ENCODE measurements at places on chromosomes 6 and 20.

DNA sequence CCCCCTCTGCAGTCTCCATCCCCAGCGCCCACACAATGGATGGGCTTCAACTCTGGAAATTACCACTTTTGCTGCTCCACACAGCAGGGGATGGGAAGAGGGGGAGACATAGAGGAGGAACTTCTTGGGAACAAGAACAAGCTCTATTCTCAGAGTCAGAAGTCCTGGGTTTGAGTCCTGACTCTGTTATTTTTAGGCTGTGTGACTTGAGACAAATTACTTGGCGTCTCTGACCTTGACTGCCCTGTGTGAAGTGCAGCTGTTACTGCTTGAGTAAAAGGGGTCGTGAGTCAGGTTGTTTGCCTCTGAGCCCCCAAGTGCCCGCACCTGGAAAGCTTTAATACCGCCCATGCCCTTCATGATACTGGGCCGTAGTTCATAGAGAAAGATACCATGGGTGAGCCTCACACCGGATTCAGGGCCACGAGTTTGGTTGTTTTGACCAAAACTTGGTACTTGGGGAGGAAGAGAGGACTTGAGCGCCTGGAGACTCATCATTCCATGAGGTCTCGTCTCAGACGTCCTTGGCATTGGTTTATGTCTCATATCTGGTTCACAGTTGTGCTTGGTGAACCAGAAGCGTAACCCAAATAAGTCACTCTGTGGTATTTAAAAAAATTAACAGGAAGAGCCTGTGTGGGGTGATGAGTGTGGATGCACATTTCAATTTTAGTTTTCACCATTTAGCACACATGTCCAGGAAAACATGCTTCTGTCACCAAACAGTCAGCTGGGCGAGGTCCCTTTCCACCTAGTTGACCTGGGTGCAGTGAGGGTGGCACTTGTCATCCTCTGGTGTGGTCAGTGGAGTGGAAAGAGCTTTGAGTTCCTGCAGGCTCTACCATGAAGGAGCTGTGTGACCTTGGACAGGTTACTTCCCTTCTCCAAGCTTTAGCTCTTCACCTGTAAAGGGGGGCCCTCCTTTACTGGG is 75.6 kb downstream of the CDC5L start:
- no peak for DNase-seq

- no peak for DNase-seq
These were observed 44.4 kb upstream of the LOC128125822 start for GRCh38 chr6:63527658-63528514.

DNA sequence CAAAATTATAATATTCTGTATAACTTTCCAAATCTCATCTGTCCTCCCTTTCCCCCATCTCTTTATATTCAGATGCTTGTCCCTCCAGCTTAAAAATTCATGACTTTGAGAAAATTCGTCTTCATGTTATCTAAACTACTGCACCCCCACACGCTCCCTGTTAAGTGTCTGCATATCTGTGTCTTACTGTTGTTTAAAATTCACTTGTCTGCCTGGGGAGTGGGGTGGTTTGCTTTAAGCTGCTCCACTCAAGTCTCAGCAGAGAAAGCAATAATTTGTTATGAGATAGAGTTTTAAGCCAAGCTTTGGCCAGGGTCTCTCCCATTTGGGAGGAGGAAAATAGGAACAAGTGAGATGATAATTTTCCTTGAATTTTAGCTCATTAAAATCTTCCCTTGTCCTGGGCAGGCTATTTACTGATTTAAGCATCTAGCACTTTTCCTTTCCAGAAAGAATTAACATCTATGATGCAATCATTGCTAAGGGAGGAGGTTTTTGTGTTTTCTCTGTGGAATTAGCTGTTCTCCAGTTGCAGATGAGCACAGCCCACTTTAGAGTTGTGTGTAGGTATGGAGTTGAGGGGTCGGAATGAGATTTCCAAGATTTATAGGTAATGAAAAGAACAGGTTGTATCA is 36.8 kb downstream of the MTHFD1L start:
- DNase-seq, result no peak

GRCh38 chr6:129732034-129732433 is 22.1 kb upstream of the ARHGAP18 start:
- DNase-seq, result no peak

GRCh38 chr6:2931970-2932748 is 29.1 kb upstream of the SERPINB9 start:
- peak; percentile 30 for DNase-seq

DNA sequence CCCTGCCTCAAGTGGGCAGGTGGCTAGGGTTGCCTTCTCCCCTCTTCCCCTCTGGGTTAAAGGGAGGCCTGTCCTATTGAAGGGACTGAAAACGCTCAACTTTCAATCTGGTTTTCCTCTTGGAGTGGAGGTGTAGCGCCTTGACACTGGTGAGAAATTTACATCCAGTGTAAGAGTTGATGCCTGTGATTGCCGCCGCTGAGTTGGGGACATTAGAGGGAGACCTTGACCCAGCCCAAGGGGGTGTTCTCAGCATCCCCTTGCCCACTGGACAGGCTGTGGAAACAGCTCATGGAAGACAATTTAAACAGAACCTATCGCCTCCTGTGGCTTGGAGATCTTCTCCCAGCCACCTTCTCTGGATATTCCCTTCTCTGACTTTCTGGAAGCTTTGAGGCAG is 61.6 kb downstream of the SLC24A3 start:
- no peak for DNase-seq

DNA sequence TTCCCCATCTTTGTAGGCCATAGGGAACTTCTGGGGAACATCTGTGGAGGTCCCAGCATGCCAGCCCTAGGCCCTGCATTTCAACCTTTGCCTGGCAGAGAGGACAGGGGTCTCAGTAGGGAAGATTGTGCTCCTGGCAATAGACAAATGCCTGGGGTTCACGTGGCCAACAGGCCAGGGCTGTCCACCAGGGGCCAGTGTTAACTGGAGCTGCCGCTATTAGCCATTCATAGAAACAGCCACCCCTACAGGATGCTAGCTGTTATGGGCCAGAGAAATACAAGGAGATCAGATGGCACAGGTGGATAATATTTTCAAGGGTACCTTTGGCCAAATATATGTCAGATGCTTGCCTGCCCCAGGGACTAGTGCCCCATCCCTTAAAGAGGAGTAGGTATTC is 932.9 kb downstream of the QKI start:
- no peak for DNase-seq

- DNase-seq, result no peak
These were observed 180.8 kb downstream of the UST start for GRCh38 chr6:148927586-148927985.

DNA sequence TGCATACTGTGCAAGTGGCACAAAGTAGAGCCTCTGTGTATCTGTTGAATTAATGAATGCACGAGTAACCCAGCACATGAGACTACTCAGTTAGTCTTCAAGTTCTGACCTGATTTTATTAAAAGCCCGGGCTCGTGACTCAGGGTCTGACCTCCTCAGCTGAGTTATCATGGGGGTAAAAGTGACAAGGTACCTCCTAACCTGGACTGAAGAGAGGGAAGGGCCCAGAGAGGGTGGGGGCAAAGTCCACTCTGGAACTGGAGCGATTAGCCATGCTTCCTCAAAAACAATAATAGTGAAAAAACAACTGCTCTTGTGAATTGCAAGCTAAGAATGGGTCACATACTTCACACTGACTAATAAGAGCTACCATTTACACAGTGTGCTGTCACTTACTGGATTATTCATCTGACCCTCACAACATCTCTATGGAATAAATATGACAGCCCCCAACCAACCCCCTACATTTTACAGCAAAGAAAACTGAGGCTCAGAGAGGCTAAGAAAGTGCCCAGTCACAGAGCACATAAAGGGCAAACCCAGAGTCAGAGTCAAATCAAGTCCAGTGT is 26.7 kb downstream of the TRERF1 start:
- DNase-seq, result no peak

DNA sequence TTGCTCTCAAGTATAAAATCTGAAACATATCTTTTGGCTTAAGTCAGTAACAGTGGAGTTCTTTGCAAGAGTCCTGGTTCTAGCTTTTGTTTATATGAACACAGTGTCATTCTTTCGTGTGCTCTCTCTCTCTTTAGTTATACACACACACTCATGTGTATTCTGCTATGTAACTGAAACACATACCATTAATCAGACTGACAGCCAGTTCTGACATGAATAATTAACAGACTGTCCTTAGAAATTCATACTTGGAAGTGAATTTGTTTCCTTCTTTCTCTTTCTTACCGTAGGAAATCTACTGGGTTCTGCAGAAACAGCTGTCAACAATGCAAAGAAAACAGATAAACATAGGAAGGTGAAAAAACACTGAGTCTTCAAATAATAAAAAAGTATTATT is 2.5 kb downstream of the MCM9 start:
- no peak for DNase-seq

- DNase-seq, result no peak
These were observed 18.5 kb upstream of the STMND1 start for GRCh38 chr6:17083397-17083796.

GRCh38 chr20:11376420-11376819 is 541.3 kb upstream of the BTBD3 start:
- no peak for DNase-seq

DNA sequence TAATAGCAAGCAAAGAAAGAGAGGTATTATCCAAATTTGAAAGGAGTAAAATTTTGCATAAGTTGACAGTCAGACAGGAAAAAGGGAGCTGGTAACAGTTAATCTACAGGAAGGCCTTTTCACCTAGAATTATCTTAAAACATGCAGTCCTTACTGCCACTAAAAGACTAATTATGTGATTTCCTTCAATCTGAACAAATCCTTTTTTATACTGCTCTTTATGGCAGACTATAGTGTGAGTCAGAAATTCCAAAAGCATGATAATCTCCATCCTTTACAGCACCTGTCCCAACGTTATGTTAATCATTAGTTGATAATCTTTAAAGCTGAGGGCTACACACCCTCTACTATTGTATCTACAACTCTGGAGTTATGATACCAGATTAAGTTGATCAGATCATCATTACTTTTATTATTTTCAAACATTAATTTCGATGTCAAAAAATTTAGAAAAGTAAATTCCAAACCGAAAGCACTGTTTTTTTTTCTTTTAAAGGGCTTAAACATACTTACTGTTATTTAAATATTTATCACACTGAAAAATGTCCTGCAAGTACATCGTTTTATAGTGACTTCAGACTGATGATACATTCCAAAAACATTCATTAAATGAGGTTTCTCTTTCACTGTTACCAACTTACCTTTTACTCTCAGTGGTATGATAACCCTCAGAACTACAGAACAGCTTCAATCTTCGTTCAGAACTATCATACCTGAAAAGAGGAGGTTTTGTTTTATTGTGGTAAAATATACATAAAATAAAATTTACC is 33.2 kb upstream of the AKAP7 start:
- DNase-seq, result no peak

GRCh38 chr20:45515147-45515913 is at the start of gene SPINT3:
SPINT3 (minus strand) TSS chr20:45515622; CDS start chr20:45515608, 14 bp downstream.
- DNase-seq, result no peak

- no peak for DNase-seq
These were observed 98.4 kb downstream of the PSMB1 start for GRCh38 chr6:170454512-170455285.

DNA sequence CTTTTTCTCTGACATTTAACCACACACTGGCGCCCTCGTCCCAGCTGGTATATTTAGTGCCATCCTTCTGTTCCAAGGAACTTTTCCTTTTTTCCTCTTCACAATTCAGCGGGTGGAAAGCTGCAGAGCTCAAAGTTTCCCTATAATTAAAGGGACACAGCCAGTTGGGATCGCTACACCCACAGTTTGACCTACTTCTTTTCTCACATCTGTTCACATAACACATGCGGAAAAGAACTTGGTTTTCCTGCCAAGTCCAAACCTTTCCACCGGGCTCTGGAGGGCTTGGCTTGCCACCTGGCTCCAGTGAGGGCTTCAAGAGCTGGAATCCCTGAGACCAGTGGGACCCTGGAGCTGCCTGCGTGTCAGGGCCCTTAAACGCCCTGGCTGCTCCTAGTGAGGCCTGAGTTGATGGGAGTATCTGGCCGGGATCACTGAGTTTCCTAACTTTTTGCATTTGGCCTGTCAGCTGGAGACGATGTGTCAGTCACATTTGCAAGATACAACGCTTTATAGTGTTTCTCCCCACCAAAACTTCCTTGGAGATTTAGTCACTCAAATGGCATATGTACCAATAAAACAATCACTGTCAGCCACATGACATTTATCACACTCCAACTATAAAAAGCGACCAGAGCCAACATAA is 176.0 kb downstream of the SASH1 start:
- no peak for DNase-seq

- DNase-seq, result no peak
These were observed 1.6 kb downstream of the CPNE5 start for GRCh38 chr6:36837686-36838085.

GRCh38 chr6:90368001-90368400 is 71.4 kb upstream of the BACH2 start:
- DNase-seq, result no peak

DNA sequence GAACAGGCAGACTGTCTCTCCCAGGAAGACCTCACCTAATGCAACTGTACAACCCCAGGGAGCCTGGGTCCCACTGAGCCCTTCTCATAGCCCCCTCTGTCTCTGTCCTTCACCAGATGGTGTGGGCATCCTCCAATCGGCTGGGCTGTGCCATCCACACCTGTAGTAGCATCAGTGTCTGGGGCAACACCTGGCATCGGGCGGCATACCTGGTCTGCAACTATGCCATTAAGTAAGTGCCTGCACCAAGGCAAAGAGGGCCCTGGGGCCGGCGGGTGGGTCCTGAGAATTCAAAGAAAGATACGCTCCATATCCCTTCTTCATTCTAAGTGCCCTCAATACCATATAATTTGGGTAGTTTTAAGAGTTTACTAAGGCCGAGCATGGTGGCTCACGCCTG is 8.3 kb downstream of the R3HDML start:
- no peak for DNase-seq

DNA sequence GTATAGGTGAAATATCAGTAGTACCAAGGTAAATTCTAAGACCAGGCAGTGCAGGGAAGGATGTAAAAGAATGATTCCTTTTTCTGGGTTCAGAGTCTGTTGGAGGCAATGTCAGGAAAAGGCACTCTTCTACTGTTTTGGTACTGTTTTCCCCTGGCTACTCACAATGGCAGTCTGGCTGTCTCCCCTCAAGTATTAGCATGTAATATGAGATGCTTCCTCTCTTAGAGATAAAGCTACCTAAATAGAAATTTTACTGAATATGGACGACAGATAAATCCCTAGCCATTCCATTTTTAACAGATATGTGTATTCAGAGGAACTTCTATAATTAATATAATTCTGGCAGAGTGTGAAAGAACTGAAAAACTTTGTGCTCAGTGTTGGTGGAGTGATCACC is 3.5 kb downstream of the RNF8 start:
- no peak for DNase-seq

DNA sequence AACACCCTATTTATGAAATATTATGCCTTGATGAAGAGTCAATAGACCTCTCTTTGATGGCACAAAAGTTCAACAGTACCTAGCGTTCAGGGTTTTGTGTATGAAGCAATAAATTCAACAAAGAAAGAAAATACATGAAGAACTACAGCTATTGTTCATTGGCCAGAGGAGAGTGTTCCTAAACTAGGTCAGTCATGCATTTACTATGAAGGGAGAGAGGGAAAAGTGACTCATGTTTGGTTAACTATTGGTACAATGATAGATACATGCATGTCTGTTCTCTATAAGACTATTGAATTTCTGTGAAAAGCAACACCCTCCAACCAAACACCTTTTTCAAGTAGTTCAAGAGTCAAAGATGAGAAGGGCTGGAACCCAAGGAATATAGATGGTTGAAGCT is 50.7 kb downstream of the CLIC5 start:
- no peak for DNase-seq

All from hypothalamus (tissue), 51 donors.